Fibroblast of mammary gland (primary cell): ENCODE measurements at places on chromosomes 4 and X.
A peak's percentile ranks its signal among the peaks of the same experiment; 100 is the strongest.

- peak; percentile 34 for DNase-seq
These were observed 19.4 kb downstream of the LYAR start for GRCh38 chr4:4270529-4270928.

DNA sequence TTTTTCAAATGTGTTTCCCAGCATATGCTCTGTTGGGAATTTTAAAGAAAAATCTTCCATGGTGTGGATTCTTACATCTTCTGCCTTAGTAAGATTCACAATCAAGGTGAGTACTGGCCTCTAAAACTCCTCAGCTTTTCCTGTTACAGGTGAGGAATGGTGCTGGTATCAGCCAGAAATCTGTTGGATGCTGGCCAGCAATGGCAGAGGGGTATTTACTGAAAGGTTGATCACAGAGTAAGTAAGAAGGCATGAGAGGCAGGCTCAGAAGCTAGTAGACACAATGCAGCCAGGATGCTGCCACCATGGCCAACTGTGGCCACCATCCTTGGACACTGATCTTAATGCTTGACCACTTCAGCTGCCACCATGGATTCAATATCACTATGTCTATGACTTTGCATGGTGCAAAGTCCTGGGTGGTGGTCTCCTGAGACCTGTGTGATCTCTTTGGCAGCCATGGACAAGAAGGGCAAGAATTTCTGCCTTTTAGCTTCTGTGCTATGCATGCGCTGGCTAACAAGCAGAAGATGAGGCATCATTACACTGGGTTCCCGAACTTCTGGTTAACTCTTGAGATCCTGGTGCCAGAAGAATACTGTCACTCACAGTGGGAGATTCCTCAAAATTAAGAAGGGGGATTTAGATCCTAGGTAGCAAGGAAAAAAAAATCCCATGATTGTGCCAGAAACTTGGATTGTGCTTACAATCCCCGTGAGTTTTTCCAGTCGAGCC lies 60.2 kb downstream of the CHRNA9 start:
- no peak for DNase-seq

- DNase-seq: no peak
These were observed 32.5 kb downstream of the FGFBP1 start for GRCh38 chr4:15906020-15906443.

DNA sequence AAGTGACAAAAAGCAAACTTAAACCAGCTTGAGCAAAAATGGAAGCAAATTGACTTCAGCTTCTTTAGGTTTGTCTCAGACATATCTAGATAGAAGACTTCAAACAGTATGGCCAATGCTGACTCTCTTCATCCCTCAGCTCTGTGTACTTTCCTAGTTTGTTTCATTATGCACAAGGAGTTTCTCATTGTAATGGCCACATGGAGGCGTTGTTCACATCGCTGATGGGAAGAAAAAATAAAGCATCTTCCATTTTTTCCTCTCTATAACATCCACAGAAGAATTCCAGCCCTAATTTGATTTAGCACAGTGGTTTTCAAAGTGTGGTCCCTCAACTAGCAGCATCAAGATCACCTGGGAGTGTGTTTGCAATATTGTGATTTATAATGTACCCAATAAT lies 397.5 kb upstream of the PRKX start:
- no peak for DNase-seq

- no peak for DNase-seq
These were observed 17.6 kb downstream of the UNC5C start for GRCh38 chr4:95531141-95531540.

- no peak for DNase-seq
These were observed 53.6 kb downstream of the FIP1L1 start for GRCh38 chr4:53431052-53431451.
